NCI-H1694 (cell line): ENCODE measurements at places on chromosomes 1 and 21.

DNA sequence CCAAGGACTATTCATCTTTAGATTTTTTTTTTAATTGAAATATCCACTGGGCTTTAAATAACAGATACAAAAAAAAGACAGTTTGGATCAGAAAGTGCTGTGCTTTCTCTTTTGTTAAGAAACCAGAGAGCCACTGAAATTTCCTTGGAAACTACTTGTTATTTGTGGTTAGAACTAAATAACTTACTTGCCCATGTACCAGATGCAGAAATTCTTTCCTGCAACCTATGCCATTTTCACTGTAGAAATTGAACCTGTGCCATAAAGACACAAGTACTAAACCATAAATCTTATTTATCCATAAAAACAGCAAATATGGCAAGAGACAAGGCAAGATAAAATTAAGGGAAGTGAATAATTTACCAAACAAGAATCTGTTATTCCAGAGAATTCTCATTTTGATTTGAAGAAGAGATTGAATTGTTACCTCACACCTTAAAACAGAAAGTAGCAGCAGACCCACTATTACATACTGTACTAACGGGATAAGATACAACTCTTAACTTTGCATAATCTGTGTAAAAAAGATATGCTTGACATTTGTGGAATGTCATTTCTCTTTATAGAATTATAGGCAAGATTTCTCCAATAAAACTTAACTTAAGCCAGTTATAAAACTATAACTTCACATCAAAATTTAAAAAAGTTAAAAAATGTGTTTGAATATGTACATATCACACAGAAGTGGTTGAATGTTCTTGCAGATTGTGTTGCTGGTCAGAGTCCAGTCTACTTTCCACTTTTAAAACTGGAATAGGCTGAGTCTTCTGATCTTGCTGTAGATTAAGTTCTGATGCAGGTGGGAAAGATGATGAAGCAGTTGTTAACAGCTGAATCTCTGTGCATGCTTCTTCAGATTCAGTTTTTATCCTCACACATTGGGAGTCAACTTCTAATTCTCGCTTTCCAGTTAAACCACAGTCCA is 6.3 kb upstream of the PHTF1 start:
- no peak for DNase-seq

DNA sequence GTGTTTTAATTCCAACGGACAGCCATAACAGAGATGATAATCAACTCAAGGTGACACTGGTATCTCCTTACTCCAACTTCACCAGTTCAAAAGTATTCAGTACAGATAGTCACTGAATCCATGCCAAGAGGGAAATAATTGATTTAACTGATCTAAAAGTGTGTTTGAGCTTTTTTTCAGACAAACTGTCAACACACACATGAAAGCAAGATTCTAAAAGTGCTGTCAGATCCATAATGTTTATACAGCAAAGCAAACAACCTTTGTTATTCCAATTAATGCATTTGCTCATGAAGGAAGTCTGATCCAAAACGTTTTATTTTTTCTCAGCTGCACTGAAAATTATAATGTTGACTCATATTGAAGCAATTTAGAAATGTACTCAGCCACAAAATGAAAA is 5.9 kb upstream of the PRKAA2 start:
- DNase-seq: no peak

GRCh38 chr1:83017701-83018100 is 981.2 kb downstream of the TTLL7 start:
- DNase-seq: no peak

GRCh38 chr1:38464071-38464661 is 395.4 kb downstream of the RRAGC start:
- DNase-seq: no peak

DNA sequence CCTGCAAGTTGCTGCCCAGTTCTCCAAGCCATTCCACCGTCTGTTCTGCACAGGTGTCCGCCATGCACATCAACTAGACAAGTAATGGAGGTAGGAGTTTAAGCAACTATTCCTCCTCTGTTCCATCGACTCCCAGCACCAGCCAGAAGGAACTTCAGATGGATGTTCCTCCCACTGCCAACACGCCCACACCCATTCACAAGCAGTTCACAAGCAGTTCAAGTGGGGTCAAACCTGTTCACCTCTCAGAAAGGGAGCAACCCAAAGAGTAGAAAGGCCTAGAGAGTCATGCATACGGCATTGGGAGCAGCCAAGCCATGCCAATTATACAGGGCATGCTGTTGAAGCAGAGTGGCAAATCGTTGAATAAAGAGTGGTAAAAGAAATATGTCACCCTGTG is 4.3 kb upstream of the TDRD5 start:
- DNase-seq: no peak
